BE2C (cell line): ENCODE measurements at places on chromosomes 3 and 15.

DNA sequence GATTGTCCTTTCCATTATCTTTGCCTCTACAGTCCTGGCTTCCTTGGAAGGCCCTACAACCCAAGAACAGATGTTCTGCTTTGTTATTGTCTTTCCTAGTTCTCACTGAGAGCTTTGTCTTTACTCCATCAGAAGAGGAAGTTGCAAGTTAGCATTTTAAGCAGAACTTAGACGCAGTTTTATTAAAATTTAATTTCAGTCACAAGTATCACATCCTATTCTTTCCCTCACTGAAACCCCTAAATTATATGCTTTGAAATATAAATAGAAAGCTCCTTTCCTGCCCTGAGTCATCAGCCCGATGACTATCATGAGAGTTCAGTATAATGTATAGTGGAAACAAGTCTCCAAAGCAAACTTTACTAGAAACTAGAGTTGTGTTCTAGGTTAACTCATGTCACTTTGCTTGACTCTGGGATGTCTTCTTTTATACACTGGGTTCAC lies 291.2 kb upstream of the RBMS3 start:
- DNase-seq: no peak

DNA sequence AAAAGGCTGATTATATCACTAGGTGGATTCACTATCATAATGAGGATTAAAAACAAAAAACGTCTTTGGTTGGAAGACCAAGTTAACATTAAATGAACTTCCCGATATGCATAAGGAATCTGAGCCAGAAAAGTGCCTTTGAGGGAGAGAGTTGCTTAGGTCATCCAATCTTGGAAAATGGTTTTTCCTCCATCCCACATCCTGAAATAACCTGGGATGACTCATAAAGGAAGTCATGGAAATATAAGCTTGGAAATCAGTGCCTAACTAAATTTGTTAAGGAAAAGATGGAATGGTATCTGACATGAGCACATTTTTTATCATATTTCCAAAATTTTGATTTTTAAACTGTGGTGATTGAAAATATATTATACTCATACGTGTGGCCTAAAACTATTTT lies 66.0 kb downstream of the KBTBD8 start:
- DNase-seq: no peak

DNA sequence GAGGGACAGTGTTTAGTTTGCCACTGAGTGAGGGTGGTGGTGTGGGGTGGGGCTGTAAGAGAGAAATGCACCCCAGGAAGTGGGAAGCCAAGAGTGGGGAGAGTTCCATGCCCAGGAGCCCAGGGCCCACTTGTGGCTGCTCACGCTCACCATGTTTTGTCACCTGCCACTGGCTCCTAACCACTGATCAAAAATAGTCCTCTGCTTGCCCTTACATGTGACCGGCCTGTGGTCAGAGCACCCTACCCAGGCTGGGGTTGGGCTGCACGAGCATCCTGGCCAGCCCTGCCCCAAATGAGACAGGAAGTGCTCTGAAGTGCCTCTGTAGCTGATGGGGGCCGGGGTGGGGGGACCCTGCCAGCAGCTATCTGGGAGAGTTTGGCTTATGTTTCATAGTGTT lies 216.3 kb downstream of the RPLP1 start:
- no peak for DNase-seq

DNA sequence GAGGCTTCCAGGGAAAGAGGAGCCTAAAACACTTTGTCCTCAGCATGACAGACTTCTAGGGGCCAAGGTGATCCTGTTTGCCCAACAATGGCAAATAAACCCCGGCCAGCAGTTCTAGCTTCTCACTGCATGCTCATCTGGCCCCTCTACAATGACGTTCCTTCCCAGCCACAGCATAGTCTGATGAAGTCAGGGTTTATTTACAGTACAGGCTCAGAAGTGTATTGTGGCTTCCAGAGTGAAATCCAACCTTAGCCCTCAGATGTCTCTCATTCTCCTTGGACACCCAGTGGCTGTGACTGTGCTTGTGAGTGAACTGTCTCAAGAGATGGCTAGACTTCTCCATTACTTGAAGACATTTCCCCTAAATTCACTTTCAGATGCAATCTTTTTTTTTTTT lies 40.8 kb downstream of the BFSP2 start:
- no peak for DNase-seq

DNA sequence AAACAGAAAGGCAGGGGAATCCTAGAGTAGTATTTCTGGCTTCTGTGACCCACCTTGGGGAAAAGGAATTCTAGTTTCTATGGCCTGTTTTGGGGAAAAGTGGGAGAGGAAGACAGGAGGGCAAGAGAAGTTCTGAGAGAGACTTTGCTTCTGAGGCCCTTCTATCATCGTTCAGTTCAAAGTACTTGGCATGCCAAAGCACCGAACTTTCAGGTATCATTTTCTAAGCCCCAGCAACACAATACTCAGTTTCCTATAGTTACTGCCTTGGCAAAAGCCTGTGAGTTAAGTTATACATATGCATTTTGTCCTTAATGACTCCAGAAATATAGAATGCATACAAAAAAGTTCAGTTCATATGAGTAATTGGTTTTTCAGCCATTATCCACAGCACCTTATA lies 74.1 kb upstream of the CHD2 start:
- DNase-seq: no peak

DNA sequence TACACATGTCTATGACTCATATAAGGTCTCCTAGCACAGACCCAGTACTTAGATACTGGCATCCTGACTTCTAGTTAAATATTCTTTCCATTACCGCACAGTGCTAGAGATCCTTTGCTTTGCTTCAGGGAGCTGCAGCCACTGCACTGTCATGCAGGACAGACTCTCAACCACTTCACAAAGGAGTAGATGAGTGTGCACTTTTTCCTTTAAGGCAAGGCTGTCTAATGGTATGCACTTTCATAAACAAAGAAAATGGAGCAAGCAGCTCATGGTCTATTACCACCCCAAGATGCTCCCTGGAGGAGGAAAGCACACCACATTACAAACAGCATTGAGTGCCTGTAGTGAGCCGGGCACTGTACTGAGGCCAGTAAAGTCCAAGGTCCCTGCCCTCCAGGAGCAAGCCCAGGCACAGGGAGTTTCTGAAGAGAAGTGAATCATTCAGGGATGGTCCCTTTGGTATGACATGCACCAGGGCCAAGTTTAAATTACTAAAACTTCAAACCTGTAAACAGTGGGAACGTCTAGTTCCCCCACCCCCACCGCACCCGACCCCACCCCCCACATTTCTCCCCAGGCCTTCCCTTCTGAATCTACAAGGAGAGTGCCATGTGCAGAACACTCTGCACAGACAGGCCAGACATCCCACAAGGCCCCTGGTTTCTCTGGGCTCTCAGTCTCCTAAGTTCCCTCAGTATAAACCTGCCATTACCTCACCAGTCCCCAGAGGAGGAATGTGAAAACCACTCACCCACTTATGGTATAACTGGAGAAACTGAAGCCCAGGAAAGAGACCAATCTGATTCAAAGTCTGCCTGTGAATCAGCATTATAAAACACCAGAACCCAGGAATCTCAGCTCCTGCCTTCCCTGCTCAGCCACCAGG lies 107.8 kb upstream of the BCL6 start:
- DNase-seq: no peak

DNA sequence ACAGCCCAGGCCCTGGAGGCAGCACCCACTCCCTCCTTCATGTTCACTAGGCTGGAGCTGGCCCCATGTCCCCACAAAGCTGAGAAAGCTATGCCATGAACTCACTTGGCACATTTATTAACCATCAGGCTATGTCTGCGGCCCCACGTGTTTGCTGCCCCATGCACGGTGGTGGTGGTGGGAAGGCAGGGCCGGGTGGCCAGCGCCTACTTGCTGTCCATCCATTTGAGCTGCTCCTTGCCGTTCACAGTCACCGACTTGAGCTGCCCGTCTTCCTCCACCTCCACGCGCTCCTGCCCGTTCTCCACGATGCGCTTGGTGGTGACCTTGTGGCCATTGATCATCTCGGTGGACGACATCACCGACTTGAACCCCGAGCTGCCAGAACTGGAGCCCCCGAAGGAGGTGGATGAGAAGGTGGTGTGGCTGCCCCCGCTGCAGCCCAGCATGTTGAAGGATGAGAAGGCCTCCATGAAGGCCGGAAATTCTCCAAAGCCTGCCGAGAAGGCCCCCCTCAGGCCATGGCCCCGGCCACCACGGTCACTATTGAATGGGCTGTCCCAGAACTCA lies 4.3 kb downstream of the DNAJB8 start:
- DNase-seq: no peak

DNA sequence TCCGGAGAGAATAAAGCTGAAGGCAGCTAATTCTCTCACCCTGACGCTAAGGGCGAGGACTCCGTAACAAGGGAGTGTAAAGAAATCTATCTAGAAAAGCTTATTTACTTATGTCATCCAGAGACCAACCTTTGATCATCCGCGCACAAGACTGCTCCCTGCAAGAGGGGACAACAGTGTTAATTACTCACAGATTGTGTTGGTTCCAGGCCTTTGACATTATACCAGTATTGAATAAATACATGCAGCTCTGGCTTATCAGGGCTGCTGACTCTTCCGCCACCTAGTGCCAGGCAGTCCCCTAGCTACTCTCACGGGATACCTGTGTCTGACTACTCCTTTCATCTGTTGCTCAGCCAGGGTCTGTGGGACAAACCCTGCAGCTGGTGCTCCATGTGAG lies 211.7 kb downstream of the DTWD1 start:
- DNase-seq: peak; percentile 6

DNA sequence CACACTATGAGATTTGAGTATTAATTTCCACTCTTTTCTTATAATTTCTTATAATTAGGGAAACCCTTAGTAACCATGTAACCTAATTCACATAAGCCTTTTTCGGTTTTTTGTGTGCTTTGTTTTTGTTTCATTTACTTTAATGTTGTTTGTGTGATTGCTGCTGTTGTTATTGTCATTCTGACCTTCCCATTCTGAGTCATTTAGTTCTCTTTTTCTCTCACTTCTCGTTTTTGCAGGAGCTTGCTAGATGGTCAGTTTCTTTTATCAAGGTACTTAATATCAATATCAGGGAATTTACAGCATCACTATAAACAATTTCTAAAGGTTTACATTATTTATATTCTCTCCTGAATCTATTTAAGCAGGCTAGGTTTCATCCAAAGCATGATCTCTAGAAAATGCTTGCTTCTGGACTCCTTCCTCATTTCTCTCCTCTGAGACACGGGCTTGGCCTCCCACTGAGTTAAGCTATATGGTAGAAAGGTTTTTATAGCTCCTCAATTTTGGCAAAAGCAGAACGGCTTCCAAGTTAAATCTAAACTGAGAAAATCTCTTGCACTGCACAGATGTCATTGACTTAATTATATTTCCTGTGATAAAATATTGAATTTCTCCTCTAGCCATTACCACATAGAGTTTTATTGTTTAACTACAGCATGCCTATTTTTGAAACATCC lies 534.2 kb downstream of the NSUN3 start:
- DNase-seq: no peak

DNA sequence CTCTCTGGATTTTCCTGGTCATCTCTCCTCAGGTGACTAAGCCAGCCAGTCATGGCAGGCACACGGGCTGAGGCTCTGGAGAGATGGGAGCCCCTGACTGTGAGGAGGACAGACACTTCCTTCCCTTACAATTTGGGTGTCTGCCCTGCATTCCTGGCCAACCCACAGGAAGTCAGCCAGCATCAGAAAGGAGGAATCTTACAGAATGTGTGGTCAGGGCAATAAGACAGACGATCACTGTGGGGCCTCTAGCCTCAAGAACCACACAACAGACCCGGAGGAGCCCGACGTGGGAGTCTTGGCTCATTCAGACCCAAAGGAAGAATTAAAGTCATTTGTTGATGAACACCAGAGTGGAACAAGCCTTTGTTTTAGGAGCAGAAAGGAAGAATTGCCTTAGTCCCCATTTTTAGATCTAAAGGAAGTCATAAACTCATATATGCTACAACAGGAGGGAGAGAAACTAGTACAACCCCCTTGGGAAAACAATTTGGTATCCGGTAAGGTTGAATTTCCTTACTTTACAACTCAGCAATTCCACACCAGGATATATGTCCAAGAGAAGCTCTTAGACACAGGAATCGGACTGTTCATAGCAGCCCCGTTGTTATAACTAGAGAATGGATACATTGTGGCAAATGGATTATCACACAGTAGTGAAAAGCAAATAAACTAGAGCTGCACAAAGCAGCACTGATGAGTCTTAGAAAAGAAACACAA lies 62.2 kb downstream of the ABTB1 start:
- DNase-seq: no peak

- DNase-seq: no peak
These were observed 30.0 kb downstream of the MYO5A start for GRCh38 chr15:52498706-52499105.

DNA sequence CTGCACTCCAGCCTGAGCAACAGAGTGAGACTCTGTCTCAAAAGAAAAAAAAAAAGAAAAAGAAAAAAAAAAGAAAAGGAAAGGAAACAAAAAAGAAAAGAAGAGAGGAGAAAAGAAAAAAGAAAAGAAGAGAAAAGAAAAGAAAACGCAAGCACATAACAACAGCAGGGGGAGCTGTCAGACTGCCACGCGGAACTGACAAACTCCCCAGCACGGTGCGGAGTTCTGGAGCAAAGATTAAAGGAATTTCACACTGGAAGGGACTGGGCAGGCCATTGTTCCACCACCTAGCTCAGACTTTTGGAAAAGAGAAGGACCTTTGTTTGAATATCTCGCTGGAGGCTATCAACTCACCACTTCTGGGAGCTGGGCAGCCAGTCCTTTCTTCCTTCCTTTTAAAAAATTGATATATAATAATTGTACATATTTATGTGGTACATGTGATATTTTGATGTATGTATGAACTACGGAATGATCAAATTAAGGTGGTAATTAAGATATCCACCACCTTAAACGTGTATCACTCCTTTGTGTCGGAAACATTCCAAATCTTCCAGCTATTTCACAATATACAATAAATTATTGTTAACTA lies 40.5 kb downstream of the DPPA2 start:
- peak; percentile 30 for DNase-seq

- peak; percentile 62 for DNase-seq
These were observed 326.2 kb downstream of the TUSC7 start for GRCh38 chr3:117035745-117036144.

DNA sequence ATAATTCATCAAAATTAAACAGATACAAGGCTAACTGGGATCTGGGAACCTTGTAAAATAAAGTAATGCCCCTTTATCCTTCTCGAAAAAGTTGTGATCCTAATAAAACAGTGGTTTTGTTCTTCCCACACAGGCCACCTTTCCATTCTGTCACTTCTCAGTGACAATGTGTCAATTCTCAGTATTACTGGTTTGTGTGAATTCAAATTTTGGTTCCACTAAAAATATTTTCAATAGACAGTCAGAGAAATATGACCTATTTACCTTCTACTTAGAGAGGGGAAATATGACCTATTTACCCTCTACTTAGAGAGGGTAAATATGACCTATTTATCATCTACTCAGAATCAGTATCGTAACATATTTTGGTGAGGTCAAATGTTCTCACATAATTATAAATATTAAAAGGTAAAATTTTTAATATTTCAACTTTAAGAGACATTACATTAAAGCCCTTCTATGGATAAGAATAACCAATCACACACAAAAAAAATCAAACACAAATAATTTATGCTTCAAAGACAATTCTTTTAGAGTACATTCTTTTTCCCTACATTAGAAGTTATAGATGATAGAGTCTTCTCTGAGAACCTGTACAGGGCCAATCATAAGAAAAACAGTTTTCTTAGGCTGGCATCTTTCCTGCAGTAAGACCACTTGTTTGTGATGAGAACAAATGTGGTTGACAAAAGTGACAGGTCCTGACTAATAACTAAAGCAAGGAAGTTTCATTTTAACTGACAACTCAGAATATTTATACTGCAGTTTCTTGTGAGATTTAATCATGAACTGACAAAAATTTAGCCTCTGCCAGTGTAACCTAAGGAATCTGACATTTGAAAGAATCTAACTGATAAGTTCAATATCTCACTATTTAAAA lies 323.3 kb downstream of the DIPK2A start:
- no peak for DNase-seq
